AG10803 (cell line): ENCODE measurements at places on chromosomes 3 and 15.
A peak's percentile ranks its signal among the peaks of the same experiment; 100 is the strongest.

DNA sequence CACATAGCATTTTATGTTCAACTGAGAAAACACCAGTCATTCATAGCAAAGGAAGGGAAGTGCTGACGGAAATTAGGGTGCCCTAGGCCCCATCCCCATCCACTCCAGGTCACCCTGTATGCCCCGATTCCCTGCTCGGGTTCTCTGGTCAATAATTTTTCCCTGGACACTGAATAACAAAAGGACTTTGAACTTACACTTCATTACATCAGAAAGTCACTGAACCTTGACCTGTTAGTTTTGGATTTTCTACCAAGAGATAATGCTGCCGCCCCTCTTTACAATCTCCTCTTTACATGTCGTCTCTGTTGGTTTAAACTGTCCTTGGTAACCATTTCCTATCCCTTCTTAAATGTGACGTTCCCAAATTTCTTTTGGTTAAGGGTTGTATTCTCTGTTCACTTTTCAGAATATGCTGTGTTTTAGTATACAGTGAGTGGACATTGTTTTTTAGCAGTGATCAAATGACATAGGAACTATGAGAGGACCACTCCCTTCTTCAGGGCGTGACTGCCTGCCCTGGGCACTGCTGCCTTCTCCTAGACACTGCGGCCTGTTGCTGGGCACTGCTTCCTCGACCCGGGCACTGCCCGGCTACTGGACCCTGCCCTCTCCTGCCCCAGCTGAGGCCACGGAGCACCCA lies 13.6 kb upstream of the AHSG start:
- DNase-seq = no peak

GRCh38 chr3:189137416-189137815 lies 34.4 kb upstream of the TPRG1 start:
- DNase-seq = no peak

DNA sequence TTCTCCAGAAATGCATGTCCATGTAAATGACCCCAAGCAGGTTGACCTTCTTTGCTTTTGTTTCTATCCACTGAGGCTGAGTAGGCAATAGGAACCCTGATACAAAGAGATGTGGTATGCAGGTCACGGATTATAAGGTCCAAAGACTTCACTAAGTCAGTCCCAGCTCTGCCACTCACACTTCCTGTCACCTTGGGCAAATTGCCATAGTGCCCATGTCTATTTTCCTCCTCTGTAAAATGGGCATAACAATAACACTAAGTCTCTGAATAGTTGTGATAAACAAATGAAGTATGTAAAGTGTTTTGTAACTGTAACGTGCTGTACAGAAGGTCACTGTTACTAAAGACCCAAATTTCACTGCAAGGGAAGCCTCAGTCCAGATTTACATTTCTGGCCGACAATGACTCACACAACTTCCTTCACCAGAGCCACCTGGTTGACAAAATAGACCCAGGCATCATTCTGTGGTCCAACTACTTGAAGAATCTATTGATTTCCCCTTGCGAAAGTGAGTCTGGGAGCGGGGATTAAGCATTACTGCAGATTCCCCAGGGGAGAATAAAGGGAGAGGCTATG lies 175.4 kb upstream of the LPP start:
- DNase-seq = no peak

DNA sequence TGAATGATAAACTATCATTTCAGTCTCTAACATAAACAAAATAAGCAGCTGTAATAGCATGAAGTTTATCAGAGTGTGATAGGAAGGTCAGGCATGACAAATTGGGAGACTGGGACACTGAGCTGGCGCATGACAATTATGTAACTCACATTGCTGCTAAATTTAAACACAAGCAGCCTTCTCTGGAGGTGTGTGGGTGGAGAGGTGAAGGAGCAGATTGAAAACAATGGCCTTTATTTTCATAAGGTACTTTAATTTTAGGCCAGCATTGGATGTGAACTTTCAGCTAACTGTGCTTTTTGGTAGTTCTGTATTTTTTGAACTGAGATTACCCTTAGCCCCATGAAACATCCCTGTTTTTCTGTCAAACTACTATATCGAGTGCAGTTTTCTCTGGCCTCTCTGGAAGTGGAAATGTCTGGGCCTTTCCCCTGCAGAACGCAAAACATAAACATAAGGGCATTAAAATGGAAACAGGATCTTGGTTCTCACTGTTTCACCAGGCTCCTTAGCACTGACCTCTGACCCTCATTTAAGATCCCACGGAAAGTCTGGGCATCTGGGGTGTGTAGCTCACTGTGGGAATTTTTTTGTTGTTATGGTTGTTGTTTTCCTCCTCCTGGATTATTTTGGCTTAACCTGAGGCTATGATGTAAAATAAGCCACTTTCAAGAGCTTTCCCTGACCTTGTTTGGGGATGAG lies 160.1 kb upstream of the DPH6 start:
- DNase-seq = peak; percentile 18

DNA sequence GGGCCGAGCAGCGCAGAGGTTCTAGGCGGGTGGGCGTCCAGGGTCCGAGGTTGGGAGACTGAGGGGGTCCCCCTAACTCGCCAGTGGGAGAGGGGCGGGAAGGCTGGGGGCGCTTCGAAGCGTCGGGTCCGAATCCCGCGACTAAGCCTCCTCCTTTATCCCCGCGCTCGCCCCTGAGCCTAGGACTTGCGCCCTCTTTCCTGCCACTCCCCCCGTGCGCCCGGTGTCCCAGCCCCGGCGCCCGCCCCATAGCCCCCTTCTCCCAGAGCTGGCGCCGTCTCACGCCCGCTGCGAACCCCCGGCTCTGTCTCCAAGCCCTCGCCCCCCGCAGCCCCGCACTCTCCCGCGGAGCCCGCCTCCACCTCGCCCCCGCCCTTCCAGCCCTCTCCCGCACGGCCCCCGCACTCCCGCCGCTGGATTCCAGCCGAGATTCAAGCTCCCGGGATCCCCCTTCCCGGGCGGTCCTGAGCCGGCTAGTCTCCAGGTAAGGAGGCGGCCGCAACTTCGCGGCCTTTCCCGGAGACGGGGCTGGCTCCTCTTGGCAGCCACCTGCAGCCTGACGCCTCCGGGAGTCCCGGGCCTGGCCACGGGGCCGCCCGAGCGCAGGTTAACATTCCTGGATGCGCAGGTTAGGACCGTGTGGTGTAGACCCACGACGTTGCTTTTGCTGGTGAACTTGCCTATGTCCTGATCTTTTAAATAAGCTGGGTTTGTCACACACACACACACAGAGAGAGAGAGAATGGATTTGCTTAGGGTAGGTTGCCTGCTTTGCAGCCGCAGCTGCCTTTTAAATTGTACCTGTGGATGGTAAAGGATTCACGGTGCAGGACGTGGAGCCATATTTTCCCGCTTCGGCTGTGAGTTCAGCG lies 563 bp downstream of the PXYLP1 start:
- no peak for DNase-seq

DNA sequence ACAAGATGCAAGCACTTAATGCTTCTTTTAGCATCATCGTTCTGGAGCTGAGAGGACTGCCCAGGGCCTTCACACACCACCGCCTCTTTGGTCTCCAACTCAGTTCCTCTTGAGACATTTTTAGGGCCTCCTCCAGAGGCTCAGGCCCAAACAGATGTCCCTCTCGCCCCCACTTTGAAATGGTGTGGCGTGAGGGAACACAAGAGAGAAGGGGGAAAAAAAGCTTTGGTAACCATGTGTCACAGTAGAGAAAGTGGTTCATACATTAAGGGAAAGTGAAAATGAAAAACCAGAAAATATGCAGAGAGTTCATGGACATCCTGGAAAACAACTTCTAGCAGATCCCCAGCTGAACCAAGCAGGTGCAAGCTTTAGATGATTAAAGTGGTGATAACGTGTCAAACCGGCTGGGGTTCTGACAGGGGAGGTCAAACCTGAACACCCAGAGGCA lies 33.1 kb upstream of the FOXP1 start:
- DNase-seq = no peak

GRCh38 chr15:56587686-56588085 lies 122.7 kb upstream of the MNS1 start:
- no peak for DNase-seq

- no peak for DNase-seq
These were observed 78.5 kb downstream of the KBTBD8 start for GRCh38 chr3:67076607-67077006.

- no peak for DNase-seq
These were observed 18.6 kb downstream of the SAMD7 start for GRCh38 chr3:169929830-169930519.

DNA sequence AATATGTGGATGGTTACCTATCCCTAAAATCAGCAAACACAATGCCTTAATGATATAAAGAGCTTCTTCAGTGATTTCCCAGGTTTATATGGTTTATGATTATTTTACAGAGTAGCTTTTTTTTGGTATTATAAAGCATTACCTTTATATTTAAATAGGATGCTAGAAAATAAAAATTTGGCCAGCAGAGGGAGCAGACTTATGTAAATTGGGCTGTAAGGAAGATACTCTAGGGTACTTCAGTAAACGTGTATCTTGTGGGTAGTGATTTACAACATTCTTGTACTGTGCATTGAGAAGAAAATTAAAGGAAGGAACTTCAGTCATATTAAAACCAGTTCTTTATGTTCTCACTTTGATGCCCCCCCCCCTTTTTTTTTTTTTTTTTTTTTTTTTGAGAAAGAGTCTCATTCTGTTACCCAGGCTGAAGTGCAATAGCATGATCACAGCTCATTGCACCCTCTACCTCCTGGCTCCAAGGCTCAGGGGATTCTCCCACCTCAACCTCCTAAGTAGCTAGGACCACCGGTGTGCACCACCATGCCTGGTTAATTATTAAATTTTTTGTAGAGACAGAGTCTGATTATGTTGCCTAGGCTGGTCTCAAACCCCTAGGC lies 167.9 kb downstream of the BBX start:
- DNase-seq = peak; percentile 71

- peak; percentile 30 for DNase-seq
These were observed 19.0 kb upstream of the SLC25A36 start for GRCh38 chr3:140922634-140923033.

DNA sequence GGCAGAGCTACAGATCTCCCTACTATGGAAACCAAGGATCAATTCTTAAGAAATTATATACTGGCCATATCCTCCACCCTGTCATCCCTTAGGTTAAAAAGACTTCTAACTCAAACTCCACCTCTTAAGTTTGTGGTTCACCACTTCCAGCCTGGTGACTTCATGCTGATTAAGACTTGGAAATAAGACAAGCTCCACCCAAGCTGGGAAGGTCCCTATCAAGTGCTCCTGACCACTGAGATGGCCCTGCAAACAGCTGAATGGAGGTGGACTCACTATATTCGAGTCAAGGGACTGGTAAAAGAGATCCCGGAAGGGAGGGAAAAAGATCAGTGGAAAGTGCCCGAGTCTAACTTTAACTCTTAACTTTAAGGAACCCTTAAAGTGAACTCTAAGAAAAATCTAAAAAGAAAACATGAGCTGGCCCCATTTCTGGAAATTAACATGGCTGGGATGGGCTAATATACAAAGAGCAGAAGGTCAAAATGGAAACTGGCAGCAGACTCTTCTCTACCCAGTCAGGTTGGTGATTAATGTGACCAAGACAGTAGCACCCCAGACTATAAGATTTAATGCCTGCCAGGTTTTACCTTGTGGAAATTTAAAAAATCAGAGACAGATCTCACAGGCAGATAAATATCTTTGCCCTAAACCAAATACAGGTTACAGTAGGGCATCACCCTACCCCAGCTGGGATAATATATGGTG lies 43.9 kb downstream of the PPCDC start:
- peak; percentile 20 for DNase-seq

- DNase-seq = no peak
These were observed 28.9 kb downstream of the NXPE3 start for GRCh38 chr3:101807888-101808287.

- peak; percentile 63 for DNase-seq
These were observed 111.7 kb upstream of the KLF13 start for GRCh38 chr15:31214864-31215489.

DNA sequence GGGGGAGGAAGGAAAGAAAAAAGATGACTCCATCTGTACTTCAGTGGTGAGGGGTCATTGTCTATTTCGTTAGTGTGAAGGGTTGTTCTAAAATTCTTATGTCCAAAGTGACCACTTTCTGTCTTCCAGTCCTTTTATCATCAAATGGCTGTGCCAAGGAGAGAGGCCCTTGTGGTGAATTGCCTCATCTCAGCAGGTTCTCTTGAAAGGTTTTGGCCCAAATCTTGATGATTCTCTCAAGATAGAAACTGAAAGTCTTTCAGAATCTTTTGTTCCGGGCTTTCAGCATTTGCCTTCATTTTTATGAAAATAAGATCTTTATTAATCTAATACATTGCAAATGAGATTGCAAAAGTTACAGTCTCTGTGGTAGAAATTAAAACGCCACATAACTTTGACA lies 575.8 kb downstream of the RSL24D1 start:
- DNase-seq = no peak

- no peak for DNase-seq
These were observed 58.7 kb upstream of the BBX start for GRCh38 chr3:107464037-107464436.

DNA sequence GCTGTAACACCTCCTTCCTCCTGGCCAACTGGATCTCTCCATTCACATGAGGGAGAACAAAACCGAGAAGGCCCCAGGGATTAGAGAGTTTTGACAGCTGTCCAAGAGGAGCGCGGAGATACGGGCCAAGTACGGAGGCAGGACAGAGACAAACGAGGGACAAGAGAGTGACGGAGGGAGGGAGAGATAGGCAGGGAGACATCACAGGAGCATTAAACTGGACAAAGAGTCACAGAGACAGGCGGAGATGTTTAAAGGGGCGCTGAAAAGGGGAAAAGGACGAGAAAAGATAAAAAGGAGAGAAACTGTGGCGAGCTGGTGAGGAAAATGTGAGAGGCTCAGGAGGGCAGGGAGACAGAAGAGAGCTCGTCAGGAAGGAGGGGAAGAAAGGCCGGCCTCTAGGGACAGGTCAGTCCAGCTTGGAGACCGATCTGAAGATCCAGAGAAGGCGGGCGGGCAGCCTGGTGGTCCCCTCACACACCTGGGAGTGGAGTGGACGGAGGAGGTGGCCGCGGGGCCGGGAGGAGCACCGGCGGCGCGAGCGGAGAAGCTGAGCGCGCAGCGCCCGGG lies 40.5 kb upstream of the ROPN1 start:
- DNase-seq = peak; percentile 33

- no peak for DNase-seq
These were observed 66.6 kb upstream of the TOPAZ1 start for GRCh38 chr3:44175070-44175469.

GRCh38 chr3:194976049-194976451 lies 290.4 kb downstream of the FAM43A start:
- DNase-seq = no peak

- peak; percentile 8 for DNase-seq
These were observed 62.7 kb upstream of the SLCO3A1 start for GRCh38 chr15:91790836-91791235.

- peak; percentile 35 for DNase-seq
These were observed 15.6 kb downstream of the TEX264 start for GRCh38 chr3:51686512-51687215.

- DNase-seq = peak; percentile 39
These were observed 41.5 kb downstream of the FGF7 start for GRCh38 chr15:49464522-49464921.

GRCh38 chr3:125916376-125916978 lies 52.5 kb upstream of the ROPN1B start:
- DNase-seq = peak; percentile 94

DNA sequence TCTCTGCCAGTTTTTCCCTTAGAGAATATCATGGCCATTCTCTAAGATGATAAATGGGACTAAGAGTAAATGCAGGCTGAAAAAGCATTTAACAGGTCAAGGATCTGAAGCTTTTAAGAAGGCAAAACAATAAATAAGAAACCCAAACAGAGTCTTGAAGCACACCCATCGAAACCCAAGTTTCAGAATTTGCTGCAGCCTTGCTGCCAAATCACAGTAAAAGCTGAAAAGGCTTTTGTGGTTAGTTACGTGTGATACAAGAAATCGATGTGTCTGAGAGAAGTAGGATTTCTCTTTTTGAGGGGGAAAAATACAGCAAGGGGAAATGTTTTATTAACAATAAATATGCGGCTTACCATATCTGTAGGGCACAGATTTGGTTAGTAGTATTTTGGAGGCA lies 92.0 kb downstream of the IGF1R start:
- DNase-seq = no peak
